ENCODE measurements at places on chromosomes 7 and 10.

DNA sequence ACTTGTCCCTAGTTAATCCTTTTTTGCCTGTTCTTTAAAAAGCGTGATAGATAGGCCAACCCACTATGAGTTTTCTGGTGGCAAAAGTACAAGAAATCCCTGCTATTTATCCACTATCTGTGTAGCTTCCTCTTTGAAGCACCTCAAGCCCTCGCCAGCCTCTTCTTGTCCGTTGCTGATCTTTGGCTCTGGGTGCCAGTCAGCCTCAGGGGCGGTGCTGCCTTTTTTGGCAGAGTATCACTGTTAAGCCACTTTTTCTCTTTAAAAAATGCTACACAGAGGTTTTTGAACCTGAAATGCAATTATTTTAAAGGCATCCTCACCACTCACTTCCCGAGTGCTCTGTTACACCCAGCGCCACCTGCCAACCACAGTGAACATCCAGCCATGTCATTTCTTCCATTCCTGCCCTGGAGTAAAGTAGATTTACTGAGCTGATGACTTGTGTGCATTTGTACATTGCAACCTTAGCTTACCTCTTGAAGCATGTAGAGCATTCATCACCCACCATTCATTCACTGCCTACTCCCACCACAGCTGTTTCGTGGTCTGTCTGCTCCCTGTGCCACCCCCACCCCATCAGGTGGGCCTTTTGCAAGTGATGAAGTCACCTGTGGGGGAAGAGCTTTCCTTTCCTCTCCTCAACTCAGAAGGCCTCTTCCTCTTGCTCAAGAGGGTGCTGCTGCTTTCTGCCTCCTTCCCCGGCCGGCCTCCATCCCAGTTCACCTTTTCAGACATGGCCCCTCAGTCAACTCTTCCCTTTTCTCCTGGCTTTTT lies 414.2 kb upstream of the GALNT17 start:
- DNase-seq: no peak

DNA sequence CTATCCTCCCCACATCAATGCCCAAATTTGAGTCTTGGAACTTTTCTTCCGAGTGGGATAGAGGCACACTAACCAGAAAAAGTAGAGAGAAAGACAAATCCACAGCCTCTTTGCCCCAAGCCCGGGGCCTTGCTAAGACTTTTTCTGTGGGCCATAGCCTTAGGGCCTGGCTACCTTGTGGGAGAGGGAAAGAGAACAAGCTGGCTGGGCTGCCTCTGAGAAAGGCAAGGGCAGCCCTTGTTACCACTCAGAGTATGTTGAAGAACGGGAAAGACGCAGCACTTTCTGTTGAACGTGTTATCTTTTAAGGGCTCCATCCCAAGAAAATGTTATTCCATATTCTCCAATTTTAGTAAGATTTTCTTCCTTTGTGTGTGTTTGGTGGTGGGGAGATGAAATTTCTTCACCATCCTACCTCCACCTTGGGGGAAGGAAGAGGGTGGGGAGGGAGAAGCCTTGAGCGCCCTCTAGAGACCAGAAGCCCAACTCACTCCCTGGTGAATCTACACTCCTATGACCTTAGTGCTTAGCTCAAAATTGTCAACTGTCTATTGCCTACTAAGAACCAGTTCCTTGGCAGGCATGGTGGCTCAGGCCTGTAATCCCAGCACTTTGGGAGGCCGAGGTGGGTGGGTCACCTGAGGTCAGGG lies 3.9 kb upstream of the NRF1 start:
- DNase-seq: no peak

- DNase-seq: no peak
Measured at GRCh38 chr10:131312478-131312836, 936 bp upstream of the TCERG1L start.

DNA sequence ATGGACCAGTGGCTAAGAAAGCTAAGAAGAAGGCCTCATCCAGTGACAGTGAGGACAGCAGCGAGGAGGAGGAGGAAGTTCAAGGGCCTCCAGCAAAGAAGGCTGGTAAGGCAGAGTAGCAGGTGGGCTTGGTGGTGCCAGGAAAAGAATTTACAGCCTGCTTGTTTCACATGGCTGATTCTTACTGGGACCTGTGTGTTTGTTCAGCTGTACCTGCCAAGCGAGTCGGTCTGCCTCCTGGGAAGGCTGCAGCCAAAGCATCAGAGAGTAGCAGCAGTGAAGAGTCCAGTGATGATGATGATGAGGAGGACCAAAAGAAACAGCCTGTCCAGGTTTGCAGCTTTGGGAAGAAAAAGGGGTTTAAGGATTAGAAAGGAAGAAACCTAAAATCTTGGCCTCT lies 5.0 kb downstream of the NOLC1 start:
- DNase-seq: peak; percentile 83

DNA sequence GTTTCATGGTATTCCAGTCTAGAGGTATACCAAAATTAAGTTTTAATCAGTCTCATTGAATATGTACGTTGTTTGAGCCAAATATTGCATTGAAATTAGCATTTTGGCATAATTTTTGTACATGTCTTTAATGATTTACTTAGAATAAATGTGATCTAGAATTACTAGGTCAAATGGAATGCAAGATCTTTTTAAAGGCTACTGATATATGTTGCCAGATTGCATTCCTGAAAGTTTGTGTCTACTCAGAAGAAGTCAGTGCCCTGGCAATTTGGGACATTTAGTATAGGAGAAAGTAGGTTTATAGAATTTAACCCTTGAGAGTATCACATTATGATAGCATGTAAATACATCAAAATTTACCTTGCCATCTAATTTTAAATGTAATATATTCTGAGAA lies 32.4 kb downstream of the KMT2E start:
- no peak for DNase-seq

- no peak for DNase-seq
Measured at GRCh38 chr7:124764051-124764846, 1.3 kb downstream of the GPR37 start.

- no peak for DNase-seq
Measured at GRCh38 chr7:70585071-70585470, 546.9 kb upstream of the GALNT17 start.

DNA sequence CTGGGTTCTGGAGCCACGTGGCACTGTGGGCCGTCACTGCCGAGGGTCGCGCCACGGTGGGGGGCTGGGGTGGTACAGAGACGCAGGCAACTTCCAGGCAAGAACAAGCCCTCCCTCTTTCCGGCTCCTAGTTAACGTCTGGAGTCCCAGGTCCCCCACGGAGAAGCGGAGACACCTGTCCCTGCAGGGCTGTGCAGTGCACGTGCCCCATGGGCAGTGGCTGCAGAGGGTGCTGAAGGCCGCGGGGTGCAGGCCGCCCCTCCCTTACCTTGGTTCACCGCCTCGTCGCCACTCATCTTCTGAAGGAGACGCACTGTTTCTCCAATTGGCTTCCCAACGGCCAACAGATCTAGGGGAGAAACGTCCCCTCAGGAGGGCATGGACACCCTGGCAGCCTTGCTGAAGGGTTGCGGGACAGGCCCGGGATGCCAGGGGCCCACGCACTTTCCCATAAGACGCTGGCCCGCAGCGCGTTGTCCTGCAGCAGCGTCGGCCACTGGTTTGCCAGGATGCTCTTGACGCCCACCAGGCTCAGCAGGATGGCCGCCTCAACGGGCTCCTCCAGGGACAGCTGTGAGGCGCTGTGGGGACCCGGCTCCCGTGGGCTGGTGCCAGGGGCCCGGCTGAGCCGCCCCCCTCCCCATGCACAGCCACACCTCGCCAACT lies 24.3 kb upstream of the NKX6-2 start:
- no peak for DNase-seq

DNA sequence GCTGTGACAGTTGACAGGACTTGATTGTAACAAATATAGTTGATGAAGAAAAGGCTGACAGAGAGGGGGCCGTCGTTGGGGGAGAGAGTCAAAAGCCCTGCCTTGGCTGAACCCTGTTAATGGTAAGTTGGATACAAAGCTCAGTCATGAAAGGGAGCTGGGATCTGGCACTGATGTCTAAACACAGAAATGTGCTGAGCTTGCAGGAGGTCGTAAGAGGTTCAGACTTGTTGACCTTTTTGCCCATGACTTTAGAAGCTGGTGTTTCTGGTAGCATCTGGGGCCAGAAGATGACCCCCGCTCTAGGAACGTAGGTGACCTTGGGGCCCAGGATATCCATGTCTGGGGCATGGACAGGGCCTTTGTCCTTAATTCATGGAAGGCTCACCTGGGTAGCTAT lies 294.7 kb downstream of the TCF7L2 start:
- DNase-seq: no peak

- no peak for DNase-seq
Measured at GRCh38 chr10:124994573-124995473, 52.9 kb downstream of the ZRANB1 start.

DNA sequence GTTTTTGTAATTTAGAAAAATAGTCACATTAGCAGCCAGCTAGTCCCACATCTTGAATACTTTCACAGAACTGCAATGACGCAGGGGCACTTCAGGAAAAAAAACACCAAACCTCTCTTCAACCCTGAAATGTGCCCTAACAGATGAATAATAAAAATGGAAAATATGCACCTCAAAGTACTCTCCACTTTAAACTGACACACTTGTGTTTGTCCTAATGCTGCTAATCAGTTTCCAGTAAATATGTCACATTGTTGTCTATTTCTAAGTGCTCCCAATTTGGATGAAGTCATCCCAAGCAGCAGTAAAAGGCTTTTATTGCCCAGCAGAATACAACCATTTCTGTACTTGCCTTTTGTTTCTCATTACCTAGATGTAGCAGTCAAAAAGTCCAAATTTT lies 86.7 kb downstream of the PARD3 start:
- DNase-seq: no peak

DNA sequence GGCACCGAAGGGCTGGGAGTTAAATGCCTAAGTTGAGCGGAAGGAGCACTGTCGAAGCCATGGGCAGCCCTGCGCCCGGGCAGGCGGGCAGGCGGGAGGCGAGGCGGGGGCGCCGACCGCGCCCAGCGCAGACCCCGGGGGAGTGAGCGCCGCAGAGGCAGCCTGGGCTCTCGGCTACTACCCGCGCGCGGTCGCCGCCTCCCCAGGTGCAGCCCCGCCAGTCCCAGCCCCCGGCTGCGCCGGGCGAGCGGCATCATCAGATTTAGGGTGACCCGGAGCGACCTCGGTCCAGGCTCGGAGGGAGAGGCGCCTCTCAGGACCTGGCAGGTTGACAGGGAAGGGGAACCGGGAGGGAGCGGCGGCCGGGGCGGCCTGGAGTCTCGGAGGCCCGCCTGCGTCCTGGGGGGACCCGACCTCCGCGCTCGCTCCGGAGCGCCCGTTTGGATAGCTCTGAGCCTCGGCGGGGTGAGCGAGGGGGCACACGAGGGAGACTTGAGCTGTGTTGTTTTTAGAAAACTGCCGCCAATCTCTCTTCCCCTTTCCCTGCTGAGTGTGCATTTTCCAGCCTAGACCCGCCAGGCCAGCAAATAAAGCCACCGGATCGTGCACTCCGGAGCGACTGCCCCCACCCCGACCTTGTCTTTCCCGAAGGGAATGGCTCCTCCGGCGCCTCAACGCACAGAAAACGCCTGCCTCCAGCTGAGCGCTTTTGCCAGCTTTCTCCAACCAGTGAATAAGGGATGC lies 2.3 kb upstream of the NRP1 start:
- DNase-seq: no peak

GRCh38 chr10:22345301-22346095 lies at the start of gene SPAG6:
SPAG6 (plus strand) TSS chr10:22345496; CDS start chr10:22345612, 116 bp downstream.
- no peak for DNase-seq

DNA sequence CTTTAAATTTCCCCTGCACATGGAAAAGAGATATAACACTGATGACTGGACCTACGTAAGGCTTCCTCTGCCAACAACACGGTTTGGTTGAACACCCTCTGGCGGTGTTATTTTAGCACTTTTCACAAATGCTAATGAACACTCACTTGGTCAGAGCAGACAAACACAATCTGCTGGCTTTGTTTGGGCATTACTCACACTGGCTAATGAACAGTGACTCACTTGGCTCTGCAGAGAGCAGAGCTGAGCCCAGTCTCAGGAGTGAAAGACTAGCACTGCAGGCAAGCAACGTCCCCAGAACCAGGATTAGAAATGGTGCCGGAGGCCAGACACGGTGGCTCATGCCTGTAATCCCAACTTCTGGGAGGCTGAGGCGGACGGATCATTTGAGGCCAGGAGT lies 430.8 kb downstream of the PLXNA4 start:
- DNase-seq: no peak

- peak; percentile 22 for DNase-seq
Measured at GRCh38 chr7:3218411-3219225, 82.4 kb upstream of the SDK1 start.
